Right ventricle myocardium inferior (tissue), 1 donor: ENCODE measurements at places on chromosomes 1 and 21.

- DNase-seq: no peak
Measured at GRCh38 chr1:108121358-108122143, 78.6 kb downstream of the SLC25A24 start.

- DNase-seq: no peak
Measured at GRCh38 chr21:34950980-34951379, 98.1 kb downstream of the RUNX1 start.

- DNase-seq: no peak
Measured at GRCh38 chr1:235527196-235527814, 23.1 kb upstream of the B3GALNT2 start.

DNA sequence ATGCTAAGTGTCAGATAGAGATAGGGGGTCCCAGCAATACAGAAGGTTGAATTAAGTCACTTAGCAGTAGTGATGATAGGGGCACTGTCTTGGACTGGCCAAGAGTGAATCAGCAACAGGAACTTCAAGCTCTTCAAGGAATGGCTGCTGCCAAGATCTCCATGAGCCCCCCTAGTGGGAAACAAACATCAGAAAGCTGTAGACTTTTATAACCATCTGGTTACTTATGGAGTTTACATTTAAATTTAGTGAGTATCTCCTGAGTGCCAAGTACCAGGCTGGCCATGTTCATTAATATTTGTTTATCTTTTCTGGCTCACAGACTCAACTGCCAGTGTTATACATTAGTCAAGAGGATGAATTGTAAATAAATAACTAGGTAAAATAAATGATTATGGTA lies 327.3 kb downstream of the TTLL7 start:
- DNase-seq: no peak

- no peak for DNase-seq
Measured at GRCh38 chr1:204142032-204142974, 9.5 kb downstream of the ETNK2 start.
